ENCODE measurements at places on chromosomes 1 and 21.
A peak's percentile ranks its signal among the peaks of the same experiment; 100 is the strongest.

DNA sequence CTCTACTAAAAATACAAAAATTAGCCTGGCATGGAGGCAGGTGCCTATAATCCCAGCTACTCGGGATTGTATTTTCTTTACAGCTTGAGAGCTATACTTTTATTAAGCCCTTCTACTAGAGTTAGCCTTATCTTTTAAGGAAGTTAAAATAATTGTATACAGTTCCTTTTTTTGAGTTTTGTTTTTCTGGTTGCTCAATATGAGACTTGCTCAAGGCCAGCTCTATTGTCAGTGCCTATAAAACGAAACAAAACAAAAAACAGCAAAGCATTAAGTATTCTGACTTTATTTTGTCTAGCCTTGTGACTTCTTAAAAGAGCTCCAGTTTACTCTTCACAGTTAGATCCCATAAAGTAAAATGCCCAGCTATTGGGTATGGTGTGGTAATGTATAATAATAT is 17.2 kb downstream of the PKN2 start:
- DNase-seq: no peak

- DNase-seq: no peak
Measured at GRCh38 chr1:88787023-88787903, 103.2 kb downstream of the PKN2 start.

DNA sequence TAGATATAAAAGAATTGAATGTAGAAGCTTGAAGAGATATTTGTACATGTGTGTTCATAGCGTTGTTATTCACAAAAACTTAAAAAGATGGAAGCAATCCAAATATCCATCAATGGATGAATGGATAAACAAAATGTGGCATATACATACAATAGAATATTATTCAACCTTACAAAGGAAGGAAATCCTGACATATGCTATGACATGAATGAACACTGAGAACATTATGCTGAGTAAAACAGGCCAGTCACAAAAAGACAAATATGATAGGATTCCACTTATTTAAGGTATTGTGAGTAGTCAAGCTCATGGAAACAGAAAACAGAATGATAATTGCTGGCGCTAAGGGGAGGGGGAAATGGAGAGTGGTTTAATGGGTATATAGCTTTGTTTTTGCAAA is 47.0 kb upstream of the DYRK1A start:
- DNase-seq: no peak

DNA sequence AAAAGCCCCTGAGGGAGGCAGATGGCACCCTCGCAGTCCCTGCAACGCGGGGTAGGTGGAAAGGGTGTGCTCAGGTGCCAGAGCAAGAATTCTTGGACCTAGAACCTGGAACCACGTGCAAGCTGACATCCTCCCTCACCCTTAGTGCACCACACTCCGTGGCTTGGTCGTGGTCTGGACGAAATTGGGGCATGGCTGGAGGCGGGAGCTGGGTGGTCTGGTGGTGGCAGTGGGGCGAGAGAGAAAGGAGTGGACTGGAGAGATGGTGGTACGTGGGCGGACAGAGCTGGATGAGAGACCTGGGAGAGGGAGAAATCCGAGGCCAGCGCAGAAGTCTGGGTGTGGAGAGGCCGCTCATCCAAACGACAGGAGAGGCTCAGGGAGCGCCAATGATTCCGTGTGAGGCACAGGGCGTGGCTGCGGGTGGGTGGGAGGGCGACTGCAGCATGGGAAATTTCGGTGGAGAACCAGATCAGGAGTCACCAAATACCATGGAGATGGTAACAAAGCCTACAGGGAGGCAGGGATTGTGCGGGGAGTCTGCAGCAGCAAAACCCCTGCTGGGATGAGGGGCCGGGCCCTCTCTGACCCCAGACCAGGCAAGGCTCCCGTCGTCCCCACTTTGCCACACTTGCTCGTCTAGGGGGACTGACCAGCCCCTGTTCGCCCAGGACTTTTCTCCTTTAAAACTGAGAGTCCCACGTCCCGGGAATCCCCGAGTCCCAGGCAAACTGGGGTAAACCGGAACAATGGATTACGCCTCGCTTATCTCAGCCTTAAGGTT is 31.9 kb downstream of the CDCP2 start:
- no peak for DNase-seq

GRCh38 chr1:88149686-88150085 is 534.4 kb upstream of the PKN2 start:
- no peak for DNase-seq

DNA sequence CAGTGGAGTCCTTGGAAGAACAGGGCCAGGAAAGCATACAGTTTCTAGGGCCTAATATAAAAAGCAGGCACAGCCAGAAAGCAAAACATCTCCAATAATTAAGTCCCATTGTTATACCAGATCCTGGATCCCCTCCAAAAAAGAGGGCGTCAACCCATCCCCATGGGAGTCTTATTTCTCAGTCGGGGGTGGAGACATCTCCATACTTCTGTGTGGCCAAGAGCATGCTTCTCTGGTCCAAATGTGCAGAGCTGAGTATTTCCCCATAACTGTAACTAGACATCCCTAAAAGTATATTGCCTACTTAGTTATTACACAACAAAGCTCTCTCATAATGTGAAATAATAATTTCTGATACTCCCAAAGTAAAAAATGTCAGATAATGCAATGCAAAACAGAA is 104.2 kb upstream of the SOX13 start:
- DNase-seq: no peak

DNA sequence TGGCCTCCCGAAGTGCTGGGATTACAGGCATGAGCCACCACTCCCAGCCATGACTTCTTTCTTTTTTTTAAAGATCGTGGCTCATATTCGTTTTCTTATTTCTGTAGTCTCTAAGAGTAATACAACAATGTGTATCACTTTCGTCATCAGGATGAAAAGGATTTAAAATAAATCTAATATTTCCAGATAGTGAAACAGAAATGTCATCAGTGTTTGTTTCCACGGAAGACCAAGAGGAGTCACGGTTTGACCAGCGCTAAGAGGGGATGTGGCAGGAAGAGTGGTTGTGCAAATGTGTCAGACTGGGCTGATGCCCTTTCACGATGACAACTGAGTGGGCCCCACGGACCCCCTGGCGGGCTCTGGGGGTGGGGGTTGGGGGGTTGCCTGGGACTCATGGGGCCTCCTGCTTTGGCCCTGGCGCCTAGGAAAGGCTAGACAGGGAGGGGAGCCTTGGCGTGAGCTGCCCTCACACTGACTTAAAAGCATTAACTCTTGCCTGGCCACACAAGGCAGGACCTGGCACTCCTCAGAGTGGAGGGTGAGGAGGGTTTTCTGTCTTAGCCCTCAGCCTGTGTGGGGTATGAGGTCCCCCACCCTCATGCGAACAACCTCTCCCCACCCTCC is 8.4 kb downstream of the SOX13 start:
- DNase-seq: no peak

- DNase-seq: no peak
Measured at GRCh38 chr1:153155541-153155940, 4.9 kb upstream of the SPRR2G start.

- DNase-seq: no peak
Measured at GRCh38 chr1:45669859-45670655, 16.3 kb downstream of the GPBP1L1 start.

DNA sequence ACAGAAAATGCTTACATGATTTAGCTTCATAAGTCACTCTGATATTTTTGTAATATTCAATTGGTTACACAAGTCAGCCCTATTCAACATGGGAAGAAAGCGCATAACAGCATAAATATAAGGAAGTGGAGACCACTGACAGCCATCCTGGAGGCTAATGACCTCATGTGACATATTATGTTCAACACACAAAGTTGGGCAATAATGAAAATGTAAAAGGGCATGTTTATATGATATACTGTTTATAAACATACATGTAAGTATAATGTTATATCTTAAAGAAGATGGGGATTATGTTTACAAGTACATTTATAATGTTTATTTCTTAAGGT is 30.2 kb downstream of the EVI5 start:
- DNase-seq: no peak

DNA sequence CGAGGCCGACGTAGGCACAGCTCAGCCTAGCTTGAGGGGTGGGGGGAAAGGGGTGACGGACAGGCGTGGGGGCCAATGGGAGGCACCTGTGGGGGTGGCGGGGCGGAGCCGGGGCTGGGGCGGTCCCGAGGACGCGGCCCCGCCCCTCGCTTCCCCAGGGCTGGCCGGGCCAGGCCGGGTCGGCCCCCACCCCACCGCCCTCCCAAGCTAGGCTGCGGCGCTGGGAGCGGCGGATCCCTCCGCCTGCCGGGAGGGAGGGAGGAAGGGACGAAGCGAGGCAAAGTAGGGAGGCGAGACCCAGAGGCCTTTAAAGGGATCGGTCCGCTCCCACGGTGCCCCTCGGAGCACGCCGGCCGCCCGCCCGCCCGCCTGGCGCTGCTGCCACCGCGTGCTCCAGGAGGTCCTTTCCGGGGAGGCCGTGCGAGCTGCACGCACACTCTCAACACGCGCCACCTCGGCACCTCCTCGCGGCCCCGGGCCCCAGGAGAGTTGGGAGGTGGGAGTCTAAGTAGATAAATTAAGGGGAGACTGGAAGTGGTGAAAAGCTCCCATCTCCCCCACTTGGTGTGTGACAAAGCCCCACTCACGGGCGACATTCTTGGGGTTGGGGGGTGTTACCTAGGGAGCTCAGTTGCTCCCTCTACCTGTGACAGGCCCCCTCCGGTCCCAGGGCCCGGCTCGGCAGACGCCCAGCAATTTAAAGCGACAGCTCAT is 375 bp upstream of the MEF2D start:
- DNase-seq: peak; percentile 93

GRCh38 chr1:174448531-174448883 is 743 bp downstream of the GPR52 start:
- DNase-seq: no peak

DNA sequence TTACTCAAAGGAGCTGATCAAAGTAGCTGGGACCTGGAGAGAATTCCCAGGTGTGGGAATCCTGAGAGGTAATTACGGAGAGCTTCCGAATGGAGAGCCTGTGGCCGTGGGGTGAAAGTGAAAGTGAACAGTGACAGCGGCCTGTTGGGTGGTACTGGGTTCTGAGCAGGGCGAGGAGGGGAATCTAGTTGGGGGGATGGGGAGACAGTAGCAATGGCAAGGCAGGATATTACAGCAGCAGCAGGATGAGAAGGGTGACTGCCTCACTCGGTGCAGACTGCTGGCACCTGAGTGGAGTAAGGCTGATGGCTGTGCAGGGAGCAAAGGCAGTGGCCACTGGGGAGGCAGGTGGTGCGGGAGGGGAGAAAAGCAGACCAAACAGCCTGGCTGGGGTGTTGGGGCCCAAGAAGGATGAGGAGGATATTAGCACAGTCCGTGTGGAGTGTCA is 70.3 kb upstream of the PRDX6 start:
- no peak for DNase-seq

DNA sequence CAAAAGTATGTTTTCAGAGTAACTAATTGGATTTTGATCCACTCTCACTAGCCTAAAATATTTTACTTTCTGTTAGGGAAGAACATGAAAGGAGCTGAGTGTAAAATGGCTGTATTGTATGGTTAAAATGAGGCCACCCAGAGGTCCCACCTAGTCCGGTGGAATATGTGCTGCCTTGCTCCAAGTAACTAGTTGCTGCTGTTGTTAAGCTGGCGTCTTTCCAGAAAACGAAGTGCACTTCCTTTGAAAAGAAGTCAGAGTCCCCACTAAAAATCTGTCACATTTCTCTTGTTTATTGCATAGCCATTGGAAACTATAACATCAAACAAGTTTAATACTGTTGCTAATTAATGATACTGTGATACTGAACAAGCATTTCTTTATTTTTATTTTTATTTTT is 3.2 kb downstream of the SLC25A33 start:
- DNase-seq: no peak

DNA sequence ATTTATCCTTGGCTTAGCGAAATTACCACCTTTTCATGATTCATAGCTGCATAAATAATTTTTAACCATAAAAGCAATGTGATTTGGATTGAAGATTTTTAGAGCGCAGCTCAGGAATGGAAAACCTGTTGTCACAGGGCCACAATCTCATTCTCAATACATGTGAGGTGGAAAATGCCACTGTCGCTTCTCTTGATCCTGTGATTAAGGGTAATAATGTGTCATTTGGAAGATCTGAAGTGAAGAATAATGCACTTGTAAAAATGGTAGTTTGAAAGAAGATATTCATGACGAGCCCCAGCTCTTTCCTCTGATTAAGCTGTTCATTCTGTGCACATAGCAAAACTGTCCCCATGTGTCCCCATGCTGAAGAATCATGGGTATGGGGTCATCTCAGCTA is 230.4 kb downstream of the BACH1 start:
- no peak for DNase-seq

GRCh38 chr1:175844877-175845276 is 101.5 kb upstream of the TNR start:
- no peak for DNase-seq

DNA sequence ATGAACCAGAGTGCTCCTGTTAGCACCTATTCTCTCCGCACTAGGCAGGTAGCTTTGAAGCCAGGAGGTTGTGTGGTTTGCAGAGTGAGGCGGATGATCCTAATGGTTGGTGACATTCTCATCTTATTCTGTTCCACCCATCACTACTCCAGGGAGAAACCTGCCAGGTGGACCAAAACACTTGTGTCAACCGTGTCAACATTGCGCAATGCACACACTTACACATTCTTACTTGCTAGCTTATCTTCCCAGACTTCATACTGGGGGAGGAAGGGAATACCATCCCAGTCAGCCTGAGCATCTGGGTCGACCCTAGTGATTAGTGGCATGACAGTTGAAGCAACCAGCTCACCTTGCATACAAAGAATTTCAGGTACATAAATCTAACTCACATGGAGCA is 236.9 kb downstream of the RPS6KC1 start:
- DNase-seq: no peak

- no peak for DNase-seq
Measured at GRCh38 chr1:94535879-94536278, 5.7 kb downstream of the F3 start.

DNA sequence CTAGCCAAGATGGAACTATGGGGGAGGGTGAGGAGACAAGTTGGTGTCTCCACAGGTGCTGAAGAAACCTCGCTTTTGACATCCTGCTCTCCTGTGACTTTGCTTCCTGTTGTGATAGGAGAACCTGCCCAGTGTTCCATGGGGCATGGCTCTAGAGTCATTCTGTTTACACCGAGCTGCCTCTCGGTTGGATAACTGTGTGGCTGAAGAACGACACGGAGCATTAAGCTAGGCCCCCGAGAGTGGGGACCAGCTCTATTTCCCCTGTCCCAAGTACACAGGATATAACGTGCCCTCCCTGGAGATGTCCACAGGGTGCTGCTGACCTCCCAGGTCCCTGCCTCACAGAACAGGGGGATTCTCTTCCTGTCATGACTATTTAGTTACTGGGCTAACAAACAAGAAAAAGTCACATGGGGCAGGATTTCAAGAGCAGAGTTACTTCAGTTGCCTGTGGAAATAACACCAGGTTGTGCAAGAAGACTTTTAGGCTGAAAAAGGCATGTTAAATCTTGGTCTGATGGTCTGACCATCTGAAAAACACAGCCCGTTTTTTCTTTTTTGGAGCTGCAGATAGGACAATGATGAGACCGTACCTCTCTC is 29.4 kb upstream of the PPP2R5A start:
- no peak for DNase-seq

DNA sequence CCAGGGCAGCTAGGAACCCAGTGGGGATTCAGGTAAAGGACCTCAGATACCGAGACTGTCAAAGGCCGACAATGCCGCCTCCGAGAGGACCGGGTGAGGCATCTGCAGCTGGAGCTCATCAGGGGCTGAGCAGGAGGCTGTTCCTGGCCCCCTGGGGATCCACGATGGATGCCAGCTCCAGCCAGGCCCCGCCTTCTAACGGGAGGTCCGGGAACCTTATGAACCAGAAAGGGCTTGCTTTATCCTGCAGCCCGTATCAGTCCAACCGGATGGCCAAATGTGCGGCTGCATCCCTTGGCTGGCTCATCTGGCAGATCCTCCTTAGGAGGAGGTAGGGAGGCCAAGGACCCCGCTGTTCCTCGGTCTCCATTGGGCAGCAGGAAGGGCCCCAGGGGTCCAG is 32.0 kb downstream of the SLC45A1 start:
- no peak for DNase-seq

GRCh38 chr1:228365271-228366061 is 41.2 kb downstream of the TRIM11 start:
- DNase-seq: no peak
